Activated CD8-positive, alpha-beta memory T cell treated with anti-CD3 and anti-CD28 coated beads for 4 hours (primary cell): ENCODE measurements at places on chromosomes 12 and 14.

DNA sequence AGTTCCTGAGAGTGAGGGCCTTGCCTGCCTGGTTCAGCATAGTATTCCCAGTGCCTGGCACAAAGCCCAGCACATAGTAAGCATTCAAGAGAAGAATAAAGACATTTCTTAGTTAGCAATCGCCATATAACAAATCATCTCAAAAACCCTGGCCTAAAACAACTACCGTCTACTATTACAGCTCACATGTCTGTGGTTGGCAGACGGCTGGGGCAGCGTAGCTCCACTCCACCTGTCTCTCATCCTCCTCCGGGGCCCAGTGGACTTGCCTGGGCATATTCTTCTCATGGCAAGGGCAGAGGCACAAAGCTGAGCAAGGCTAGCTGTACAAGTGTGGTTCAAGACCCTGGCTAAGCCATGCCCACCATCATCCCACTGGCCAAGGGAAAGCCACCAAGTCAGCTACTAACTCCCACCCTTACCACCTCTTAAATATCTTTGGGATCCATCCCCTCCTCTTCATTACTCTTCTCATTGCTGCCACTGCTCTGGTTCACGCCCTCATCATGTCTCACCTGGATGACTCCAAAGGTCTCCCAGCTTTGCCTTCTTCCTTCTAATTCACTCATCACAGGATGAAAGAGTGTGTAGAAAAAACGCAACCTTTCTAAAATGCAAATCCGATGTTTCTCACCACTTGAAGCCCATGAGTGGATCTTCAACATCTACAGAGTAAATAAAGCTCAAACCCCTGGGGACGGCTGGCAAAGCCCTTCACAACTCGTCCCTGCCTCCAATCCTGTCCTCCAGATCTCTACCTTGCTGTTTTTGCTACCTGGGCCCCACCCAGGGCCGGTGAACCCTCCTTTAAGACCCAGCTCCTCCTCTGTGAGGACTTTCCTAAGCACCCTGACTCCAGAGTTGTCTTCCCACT is 10.4 kb downstream of the TMEM229B start:
- DNase-seq, result no peak

DNA sequence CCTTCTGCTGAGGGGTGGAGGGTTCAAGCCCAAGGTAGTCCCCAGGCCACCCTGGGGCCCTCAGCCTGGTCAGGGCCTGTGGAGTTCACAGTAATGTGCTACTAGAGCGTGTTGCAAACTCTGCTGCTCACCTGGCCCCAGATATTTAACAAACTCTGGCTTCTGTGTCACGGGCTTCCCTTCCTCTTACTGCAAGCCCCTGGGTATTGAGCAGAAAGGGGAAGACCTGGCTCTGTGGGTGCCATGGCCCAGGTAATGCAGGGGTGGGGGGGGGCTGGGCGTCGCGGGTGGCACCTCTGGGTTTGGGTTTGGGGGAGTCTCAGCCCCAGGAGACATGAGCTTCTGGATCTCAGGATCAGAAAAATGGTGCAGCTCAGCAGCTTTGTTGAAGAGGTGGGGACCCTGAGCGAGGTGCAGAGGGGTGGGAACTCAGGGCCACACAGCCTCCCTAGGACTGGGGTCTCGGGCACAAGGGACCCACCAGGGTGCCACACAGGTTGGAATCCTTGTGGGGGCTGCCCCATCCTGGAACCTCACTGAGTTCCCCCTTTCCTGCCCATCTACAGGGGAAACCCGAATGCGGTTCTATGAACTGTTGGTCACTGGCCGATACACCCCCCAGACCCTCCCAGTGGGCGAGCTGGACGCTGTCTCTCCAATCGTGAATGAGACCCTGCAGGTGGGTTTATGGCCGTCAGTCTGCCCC is 4.0 kb downstream of the SETD1B start:
- DNase-seq, result no peak

- DNase-seq, result no peak
These were observed 7.2 kb downstream of the ALDH2 start for GRCh38 chr12:111773801-111774551.

GRCh38 chr12:39123580-39124253 is 218.3 kb upstream of the CPNE8 start:
- DNase-seq, result no peak

GRCh38 chr14:34177466-34177865 is 226.6 kb upstream of the EGLN3 start:
- DNase-seq, result no peak

DNA sequence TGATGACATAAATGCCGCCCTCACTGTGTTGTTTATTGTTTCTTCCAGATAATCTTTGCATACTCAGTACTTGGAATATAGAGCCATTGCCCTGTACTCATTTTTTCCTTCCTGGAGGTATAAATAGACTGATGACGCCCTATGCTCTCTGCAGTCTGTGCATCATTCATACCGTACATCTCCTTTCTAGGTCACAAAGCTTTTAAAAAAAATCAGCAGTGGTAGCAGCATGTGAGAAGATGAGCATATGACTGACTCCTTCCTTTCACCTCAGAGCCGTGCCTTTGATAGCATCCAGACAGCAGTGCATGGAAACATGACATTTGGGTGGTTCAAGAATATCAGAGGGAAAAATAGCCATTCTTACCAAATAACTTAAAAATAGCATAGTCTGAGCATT is 77.3 kb downstream of the PDE3A start:
- no peak for DNase-seq

DNA sequence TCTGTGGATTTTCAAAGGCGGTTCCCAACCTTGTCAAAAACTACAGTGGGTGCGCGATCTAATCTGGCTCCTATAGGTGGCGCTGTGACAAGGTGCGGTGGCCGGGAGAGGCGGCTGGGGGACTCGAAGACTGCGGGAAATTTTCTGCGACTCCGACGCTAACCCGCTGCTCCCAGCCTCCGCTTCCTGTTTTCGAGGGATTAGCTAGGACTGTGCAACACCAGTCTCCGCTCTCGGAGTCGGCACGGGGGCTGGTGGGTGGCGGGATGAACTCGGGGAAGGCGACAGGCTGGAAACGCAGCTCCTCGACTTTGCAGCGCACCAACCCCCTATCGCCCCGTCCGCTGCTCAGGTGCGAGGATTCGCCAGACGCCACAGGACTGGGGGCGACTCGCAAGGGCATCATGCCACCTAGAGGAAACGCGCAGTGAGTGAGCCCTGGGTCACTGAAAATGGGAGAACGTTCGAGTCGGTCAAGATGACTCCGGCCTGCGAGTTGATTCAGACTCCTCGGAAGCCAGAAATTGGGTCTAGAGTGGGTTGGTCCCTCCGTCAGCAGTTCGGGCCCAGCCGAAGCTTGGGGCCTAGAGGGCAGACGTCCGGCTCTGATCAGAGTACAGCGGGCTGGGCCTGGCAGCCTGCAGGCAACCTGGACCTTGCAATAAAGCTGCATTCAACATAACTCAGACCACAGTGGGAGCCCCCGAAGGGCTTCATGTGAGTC is 5.5 kb upstream of the PAX9 start:
- no peak for DNase-seq

GRCh38 chr12:76451528-76451927 is 103.3 kb upstream of the BBS10 start:
- no peak for DNase-seq

DNA sequence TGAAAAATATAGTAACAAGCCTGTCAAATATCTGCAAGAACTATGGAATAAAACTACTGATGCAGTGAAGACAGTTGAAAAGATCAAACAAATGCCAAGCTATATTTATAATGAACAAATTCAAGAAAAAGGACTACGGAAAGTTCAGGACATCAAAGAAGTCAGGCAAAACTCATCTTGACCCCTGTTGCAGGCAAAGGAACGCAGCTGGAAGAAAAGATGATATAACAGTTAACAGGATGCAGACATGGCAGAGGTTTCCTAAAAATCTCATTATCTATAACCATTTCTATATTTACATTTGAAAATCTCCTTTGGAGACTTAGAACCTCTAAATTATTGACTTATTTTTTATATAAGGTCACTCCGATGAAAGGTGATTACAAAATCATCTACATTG is 34.1 kb downstream of the MDM2 start:
- DNase-seq, result no peak

DNA sequence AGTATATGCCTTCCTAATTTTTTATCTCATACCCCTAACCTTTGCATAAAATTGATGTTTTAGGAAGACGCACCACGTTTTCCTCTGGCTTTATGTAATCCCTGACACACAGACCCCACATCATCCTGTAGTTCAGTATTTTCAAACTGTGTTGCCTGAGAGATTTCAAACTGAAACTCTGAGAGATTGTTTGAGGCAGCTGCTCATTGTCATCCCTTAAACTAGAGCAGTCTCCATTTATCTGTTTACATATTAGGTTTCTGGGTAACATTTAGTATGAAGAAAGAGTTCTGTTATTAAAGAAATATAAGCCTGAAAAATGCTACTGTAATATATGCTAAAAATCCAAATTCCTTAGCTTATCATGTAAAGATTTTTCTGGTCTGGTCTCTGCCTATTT is 24.3 kb downstream of the MNAT1 start:
- no peak for DNase-seq

DNA sequence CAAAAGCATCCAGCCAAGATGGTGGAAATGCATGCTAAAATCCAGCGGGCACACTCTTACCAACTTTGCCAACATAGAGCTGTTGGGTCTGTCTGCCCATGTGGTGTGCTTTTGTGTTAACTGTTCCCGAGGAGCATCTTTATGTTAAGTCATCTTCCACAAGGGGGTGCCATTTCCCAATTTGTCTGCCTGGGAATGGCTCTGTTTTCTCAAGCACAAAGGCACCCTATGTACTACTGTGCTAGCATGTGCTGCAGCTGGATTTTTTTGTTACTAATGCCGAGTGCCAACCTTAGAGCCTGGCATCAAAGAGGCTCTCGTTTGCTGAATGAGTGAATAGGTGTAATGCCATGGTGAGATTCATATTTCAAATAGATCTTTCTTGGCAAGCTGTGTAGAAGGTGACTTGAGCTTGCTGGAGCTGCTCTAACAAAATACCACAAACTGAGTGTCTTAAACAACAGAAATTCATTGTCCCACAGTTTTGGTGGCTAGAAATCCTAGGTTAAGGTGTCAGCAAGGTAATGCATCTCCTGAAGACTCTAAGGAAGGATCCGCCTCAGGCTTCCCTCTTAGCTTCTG is 74.3 kb downstream of the TRHDE start:
- no peak for DNase-seq

DNA sequence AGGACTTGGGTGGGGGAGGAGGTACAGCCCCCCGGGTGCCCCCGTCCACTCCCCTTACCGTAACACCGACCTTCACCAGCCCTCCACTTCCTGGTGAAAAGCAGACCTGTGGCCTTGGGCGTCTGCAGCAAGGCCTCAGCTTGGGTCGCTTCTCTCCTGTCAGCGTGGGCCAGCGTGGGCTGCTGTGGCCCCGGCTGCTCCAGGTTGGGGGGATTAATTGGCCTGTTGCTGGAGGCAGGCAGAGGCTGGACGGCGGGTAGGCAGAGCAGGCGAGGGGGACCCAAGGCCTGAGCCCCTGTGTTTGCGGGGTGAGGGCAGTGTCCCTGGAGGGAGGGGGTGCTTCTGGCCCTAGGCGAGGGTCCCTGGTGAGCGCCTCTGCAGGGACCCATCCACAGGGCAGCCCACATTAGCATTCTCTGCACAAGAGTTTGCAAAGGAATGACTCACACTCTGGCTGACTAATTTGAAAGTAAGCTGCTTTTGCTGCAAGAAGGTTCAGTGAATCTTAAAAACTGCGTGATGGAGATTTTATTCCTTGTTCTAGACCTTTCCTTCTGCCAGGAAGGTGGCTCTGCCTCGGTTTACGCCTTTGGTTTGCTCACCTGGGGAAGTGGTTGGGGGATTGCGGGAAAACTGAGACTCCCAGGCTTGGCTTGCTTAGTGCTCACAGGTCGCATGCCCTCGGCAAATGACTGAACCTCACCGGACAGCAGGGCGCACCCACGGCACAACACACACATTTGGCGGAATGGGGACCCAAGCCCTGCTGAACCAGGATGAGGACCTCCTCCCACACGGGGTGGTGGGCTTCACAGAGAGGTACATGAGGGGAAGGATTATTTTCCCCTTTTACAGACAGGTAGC is 37.9 kb upstream of the DLK1 start:
- no peak for DNase-seq

DNA sequence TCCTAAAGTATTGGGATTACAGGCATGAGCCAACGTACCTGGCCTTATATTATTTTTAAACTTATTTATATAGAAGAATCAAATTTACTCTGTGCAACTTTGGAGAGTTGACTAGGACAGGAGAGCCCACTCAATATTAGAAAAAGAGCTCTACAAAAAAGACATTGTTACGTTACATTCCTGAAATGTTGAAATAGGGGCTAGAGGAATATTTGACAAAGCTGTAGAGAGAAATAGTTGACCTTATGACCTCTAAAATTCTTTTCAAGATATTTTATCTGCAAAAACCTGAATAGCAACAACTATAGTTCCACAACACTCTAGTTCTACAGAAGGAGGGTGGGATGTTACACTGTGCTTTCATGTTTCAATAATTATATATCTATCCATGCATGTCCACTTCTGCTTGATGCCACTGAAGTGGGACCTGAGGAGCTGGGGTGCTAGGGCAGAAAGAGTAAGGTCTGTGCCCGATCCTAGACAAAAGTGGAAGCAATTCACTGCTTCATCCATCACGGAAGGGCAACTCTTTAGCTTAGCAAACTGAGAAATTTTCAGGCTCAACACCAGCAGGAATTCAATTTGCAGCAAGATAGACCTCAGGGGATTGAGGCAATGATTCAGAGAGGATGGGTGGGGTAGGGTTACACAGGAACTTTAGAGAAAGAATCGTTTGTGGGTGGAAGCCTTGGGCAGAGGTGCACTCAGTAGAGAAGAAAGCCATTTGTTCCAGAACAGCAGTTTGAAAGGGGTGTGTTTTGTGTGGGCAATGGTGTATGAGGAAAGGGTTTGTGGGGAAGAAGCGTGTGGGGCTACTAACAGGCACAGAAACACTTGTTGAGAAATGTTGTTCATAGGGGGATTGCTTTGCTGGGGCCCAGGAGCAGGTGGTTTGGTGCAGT is 16.0 kb upstream of the RNASE10 start:
- DNase-seq, result no peak

- no peak for DNase-seq
These were observed 19.9 kb downstream of the DAAM1 start for GRCh38 chr14:59208224-59208814.

- DNase-seq, result no peak
These were observed 154.9 kb upstream of the PELI2 start for GRCh38 chr14:55963295-55963694.

DNA sequence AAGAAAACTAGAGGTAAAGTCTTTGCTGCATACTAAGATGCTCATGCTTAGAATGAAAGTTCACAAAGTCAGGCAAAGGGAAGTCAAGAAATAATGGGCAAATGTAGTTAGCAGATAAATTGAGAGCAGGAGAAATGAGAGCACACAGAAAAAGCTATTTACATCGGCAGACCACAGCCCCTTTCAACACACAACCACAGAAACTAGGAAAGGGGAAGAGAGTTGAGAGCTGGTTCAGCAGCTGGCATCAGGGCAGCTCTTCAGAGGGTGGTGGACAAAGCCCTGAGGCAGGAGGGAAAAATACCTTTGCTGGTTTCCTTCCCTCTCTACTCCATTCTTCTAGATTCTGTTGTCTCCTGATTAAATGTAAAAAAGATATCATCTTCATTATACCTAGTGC is 95.4 kb upstream of the ANO4 start:
- DNase-seq, result no peak

GRCh38 chr14:71361336-71361735 is 454.1 kb downstream of the PCNX1 start:
- DNase-seq, result no peak
